ENCODE measurements at places on chromosomes 7 and 10.

DNA sequence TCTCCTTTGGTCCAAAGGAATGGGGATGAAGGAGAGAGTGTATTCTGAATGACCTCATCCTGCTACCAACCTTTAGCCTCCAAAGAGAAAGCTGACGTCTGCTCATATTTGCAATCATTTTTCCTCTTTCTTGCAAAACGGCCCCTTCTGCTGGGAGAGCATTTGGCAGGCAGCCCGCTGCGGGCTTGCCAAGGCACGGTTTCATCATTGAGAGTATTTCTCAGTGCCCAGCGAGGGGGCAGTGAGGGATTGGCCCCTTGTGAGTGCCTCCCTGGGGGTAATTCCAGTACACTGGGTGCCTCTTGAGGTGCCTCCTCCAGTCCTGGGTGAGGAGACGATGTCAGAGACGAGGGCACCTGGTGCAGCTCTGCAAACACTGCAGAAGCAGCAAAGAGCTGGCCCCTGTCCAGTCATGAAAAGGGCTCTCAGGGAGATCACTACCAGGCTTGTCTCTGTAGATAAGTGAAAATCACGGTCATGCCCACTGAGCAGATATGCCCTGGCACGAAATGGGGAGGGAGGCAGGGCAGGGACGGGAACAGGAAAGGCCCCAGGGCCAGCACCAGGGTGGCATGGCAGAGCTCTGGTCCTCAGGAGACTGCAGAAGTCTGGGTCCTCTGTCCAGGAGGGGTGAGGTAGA lies 48.7 kb upstream of the SHH start:
- DNase-seq, result peak; percentile 7

DNA sequence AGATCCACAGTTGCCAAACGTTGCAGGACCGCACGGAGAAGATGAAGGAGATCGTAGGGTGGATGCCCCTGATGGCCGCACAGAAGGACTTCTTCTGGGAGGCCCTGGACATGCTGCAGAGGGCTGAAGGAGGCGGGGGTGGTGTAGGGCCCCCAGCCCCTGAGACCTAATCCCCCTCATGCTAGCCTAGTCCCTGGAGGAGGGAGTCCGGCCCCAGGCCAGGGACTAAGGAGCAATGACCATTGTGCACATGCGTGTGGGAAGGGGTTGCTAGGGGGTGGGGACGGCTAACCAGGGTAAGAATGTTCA lies 1.5 kb upstream of the PCOLCE start:
- no peak for DNase-seq

DNA sequence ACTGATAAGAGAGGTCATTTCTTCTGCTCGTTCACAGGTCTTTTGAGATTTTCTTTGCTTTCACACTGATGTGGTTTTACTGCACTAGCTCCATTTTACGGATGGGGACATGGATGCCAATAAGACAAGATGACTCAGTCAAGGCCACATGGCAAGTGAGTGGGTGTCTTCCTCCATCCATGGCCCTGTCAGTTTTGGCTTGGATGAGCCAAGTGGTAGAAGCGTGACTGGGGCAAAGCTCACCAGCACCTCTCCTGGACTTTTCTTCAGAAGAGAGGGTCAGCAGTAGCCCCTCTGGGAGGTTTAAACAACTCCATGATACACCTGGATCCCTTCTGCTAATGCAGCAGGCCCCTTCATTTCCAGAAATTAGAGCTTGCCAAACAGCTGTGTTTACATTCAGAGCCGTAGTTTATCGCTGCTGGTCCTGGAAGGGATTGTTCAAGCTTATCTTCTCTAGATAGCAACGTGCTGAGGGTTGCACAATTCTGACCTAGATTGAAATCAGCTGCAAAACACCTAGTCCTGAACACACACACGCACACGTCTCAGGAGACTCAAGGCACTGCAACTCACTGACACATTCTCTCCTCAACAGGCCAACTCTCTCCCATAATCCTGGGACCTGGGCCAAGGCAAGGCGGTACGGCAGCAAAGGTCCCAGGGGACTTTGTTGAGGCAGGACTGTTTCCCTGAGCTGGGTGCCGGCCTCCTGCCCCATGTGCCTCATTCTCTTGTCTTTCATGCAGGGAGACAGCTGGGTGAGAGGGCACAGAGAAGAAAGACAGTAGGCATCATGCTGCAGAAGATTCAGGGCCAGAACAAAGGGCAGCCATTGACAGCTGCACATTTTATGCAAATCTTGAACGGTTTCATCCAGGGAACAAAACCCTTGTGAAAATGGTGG lies 14.2 kb upstream of the PDCD4 start:
- DNase-seq, result no peak

DNA sequence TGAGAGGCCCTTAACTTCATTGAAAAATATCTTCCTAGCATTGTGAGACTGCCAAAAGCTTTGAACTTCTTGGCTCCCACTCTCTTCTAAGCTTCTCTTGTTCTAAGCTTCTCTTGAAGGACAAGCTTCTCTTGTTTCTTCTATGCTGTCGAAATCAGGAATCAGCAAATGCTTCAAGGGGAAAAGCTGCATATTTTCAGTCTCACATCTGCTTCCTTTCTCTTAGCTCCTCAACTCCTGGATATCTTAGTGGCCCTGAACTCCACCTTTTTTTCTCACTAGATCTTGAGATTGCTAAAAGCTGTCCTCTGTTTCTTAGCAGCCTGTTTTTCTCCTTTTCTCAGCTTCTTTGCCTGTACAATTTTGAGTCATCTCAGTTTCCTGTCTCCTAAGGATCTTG lies 73.0 kb downstream of the NEUROD6 start:
- no peak for DNase-seq

DNA sequence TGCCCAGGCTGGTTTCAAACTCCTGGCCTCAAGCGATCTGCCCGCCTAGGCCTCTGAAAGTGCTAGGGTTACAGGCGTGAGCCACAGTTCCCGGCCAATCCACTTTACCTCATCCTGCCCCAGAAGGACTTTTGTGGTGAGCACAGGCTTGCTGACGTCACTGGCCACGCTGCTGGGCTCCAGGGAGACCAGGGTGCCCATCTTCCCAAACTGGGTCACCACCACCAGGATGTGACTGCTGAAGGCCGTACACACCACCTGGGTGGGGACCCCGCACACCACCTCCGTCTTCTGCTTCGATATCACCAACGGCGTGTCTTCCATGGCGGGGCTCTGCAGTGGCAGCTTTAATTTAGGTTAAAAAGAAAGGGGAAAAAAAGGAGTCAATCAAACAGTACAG lies 816 bp downstream of the PSMG3 start:
- DNase-seq, result peak; percentile 70
